Left hindlimb (tissue), 1 donor: ENCODE measurements at places on chromosomes 1 and 21.

DNA sequence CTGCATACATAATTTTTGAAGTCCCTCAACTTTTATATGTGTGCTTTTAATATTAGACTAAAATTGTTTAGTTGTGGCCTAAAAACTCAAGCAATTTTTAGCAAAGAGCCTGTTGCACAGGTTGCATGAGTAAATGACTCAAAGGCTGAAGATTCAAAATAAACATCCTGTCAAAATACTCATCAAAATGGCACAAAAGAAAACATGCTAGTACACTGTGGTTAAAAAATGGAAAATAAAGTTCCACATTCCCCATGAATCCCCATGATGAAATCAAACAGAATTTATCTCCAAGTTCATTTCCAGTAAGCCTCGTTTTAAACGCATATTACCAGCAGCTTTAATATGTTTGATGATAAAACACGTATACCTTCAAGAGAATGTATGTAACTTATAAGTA lies 230.1 kb upstream of the MAP1LC3C start:
- no peak for DNase-seq

GRCh38 chr1:5651964-5652821 lies 340.0 kb downstream of the NPHP4 start:
- DNase-seq, result no peak

DNA sequence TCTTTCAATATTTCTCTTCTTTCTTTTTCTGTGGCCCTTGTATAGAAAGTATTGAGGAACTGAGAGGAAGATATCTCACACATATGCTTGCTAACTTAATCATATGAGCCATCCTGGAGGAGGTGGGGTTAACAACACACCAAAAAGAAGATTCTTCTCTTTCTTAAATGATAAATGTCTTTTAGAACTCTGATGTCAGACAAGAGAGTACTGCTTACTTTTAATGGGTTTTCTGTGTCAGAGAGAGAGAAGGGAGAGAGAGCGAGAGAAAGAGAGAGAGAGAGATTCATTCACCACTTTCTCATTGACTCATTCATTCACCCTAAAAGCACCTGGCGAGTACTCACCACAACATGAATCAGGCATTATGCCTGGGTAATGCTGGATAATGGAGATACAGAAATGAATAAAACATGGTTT lies 250.3 kb upstream of the SGIP1 start:
- no peak for DNase-seq

DNA sequence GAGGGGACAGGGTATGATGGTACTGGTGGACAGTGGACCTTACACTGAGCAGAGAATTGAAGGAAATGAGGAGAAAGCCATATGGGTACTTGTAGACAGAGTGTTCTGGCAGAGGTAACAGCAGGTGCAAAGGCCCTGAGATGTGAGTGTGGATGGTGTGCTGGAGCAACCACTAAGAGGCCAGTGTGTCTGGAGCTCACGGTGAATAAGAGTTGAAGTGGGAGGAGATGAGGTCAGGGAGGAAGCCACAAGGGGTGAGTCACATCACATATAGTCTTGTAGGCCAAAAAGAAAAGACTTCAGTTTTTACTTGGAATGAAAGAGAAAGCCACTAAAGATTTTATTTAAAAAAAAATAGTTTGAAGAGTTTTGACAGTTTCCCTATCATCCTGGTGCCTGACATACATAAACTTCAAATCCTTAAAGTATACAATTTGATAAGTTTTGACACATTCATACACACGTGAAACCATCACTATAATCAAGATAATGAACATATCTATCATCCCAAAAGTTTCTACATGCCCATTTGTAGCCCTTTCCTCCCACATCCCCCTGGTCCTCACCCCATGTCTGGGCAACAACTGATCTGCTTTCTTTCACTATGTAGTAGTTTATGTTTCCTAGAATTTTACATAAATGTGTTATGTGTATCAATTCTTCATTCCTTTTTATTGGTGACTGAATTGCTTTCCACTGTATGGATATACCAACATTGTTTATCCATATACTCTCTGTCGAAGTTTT lies 148.4 kb downstream of the GPATCH2 start:
- no peak for DNase-seq

GRCh38 chr1:192061556-192061955 lies 96.7 kb upstream of the RGS18 start:
- no peak for DNase-seq

DNA sequence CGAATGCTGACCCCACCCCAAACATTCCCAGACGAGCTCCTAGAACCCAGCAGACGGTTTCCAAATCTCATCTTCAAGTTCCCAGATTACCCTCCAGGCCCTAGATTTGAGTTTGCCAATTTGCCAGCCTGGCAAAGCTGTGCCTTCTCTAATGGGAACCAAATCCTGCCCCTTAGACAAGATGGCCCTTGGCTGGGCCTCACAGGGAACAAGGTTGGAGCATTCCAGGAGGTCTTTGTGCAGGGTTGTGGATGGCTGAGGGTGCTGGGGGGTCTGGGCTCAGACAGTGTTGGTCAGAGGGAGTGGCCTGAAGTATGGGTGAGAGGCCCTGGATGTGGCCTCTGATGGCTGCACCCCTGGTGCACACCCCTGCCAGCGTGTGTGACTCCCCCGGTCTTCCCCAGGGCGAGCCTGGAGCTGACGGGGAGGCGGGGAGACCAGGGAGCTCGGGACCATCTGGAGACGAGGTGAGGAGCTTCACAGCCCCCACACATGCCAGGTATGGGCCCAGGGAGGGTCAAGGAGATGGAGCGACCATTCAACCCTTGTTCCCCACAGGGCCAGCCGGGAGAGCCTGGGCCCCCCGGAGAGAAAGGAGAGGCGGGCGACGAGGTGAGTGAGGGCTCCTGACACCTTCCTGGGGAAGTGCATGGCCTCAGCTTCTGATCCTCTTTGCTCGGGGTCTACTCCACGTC lies 10.2 kb downstream of the COL6A1 start:
- DNase-seq, result peak; percentile 27

DNA sequence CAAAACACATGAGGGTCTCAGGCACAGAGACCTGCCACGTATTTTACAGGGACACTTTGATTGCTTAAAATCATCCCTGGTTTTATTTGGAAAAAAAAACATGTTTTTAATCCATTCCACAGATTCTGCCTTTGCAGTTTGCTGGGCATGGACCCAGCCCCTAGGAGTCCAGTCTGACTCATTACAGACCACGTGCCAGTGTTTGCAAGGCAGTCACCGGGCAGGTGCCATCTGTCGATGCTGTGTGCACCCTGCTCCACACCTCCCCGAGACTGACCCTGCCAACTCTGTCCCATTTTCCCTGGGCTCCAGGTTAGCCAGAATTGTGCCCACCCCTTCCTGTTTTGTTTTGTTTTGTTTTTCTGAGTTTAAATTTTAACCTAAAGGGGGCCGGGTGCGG lies 148.4 kb upstream of the TMEM51 start:
- no peak for DNase-seq

DNA sequence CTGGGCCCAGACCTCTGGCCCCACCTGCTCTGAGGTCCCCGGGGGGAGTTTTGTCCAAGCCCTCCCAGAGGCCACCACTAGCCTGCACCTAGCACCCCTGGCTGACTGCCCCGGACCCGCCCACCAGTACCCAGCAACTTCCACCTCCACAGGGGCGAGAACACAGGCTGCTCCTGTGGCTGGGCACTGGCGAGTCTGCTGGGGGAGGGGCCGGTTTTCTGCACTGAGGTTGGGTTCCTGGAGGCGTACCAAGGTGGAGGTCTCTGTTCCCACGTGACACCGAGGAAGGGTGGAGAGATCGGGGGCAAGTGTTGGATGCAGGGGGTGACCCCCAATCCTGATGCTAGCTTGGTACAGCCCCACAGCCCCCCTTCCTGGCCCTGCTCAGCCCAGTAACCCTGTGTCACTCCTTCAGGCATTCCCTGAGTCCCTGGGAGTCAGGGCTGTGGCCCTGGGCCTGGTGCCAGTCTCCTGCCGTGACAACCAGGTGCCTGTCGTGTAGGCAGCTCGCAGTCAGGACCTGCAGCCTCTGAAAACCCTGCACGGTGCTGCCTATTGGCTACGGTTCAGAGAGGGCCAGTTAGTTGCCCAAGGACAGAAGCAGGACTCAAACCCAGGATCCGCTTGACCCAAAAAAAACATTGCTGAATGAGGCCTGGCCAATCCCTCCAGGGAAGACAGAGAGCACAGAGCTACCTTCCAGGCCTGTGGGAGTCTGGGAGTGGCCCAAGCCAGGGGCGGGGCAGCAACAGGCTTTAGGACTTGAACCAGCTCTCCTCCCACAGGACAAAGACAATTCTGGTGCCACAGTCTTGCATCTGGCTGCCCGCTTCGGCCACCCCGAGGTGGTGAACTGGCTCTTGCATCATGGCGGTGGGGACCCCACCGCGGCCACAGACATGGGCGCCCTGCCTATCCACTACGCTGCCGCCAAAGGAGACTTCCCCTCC lies 3.1 kb downstream of the ESPN start:
- no peak for DNase-seq

GRCh38 chr1:33608825-33609400 lies 136.5 kb downstream of the ZSCAN20 start:
- DNase-seq, result no peak

DNA sequence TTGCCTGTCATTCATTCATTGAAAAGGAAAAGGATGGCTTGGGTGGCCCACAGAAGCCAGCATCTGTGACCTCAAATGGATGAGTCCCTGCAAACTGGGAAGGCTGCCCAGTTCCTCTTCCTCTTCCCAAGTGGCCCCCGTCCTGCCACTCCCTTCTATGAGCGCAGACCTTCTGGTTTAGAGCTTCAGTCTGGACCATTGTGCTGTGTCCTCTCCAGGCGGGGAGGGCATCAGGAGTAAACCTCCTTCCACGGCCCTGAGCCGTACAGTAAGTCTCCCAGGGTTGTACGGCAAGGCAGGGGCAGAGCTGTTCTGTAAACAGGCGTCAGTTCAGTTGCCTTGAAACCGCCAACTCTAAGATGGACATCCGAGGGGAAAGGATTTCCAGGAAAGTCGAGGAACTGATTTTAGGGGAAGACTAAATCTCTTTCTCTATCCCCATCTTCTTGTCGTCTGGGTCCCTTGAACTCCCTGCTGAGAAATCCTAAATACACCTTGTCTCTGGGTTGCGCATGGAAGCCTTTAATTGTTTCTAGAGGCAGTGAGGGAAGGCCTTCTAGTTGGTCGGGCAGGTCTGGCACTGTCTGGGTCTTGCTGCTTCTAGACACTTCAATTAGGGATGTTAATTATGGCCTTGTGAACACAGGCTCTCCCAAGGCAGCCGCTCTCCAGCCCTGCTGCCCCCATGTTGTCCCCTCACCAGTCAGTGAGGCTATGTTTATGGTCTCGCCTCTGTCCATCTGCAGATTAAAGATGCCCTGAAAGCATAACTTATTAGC lies 22.1 kb downstream of the SOX13 start:
- DNase-seq, result no peak

GRCh38 chr1:93909146-93910050 lies at the start of gene GCLM:
Gene GCLM (minus strand): TSS chr1:93909430. CDS start chr1:93909163, 267 bp downstream.
- DNase-seq, result peak; percentile 90

DNA sequence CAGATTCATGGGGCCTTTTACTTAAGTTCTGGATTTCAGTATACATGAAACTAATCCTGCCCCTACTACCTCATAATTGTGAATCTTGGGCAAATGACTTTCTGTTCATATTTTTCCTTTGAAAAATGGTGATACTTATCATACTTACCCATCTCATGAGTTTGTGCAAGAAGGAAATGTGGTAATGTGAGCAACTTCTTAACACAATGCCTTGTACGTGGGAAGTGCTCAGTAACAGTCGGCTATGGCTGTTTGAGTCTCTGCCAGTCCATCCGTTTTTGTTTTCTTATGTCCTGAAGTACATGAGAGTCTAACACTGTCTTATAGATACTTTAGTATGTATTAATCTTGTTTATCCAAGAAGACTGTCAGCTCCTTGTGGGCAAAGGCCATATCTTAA lies 86.5 kb downstream of the PATJ start:
- DNase-seq, result no peak

DNA sequence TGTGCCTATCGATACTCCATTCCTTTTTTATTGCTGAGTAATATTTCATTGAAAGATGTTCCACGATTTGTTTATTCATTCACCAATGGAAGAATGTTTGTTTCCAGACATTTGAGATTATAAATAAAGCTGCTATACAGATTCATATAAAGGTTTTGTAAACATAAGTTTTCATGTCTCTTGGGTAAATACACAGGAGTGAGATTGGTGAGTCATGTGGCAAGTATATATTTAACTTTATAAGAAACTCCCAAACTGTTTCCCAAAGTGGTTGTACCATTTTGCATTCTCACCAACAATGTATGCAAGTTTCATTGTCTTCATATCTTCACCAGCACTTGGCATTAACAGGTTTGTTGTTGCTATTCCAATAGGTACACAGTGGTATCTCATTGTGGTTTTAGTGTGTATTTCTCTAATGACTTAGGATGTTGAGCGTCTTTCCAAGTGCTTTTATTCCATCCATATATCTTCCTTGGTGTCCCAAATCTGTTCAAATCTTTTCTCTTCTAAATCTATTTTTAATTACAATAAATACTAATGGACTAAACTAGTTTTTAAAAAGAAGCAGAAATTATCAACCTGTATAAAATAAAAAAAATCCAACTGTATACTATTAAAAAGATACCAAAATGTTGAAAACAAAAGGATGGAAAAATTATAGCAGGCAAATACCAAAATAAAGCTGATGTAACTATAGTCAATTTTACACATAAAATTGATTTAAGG lies 6.6 kb downstream of the SLC9C2 start:
- no peak for DNase-seq

- DNase-seq, result no peak
Observed at GRCh38 chr1:183142171-183142570, 43.9 kb upstream of the LAMC2 start.

- no peak for DNase-seq
Observed at GRCh38 chr1:109642626-109643025, 13.3 kb upstream of the GSTM4 start.

DNA sequence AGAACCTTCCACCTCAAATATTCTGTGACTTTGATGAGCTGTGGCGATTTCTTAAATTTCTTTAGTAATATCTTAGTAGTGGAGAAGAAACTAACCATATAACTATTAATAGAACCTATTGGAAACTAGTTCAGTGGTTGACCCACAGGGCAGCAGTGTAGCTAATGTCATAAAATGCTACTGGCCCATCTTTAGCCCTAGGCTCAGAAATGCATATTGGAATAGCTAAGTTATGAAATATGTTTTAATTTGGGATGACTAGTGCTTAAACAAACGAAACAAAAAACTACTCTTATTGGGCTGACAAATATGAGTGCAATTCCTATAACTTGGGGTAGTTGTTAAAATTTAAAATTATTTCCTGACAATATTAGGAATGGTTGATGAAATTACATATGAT lies 20.2 kb downstream of the MACO1 start:
- DNase-seq, result no peak

DNA sequence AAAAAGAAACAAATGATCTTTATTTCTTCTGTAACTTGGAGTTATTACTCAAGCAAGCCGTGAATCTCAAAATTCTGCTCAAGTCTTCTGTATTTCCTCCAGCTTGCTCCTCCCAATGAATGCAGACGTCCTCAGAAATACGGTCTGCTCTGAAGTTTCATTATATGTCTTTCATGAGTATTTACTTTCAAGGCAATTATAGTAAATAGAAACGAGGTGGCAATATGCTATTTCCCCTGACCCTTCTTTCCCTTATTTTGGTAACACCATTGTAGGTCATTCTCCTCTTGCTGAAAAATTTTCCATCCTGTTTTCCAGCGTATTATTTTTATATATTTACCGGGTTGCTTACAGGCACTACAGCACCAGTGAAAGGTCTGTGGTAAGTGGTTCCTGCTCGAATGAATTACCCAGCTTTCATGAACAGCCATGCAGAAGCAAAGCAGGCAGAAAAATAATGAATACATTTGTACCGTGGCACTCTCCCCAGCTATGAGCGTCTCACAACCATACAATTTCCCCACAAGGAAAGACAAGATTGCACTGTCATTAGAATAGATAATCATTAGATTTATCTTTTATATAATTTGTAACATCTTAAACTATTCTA lies 350.9 kb upstream of the PKN2 start:
- DNase-seq, result no peak
